ENCODE measurements at places on chromosomes 12 and 14.

DNA sequence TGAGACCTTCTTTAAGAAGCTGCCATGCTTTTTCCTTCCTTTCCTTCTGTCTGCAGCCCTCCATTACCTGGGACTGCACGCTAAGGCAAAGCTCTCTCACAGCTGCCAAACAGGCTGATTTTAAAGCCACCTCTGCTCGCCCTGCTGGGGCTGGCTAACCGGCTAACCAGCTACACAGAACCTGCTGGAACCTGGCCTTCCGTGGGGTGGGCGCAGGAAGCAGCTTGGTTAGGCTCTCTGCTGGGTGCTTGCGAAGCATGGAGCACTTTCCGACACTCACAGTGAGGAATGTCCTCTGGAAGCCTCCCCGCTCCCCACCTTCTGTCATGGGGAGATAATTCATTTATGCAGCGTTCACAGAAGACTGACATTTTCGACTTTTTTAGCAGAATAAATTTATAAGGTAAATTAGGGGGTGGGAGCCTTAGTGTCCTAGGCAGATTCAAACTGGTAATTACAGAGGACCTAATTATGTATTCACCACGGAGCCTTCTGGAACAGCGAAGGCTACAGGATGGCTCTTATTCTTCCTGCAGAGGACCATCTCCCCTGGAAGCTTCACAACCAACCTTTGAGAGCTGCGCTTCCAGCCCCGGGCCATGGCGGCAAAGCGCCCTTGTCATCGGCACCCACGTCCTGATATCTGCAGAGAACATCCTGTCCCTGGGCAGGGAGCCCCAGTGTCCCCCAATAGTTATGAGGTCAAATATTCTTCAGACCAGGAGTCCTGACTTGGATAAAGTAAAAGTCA lies 12.4 kb upstream of the BCL11B start:
- DNase-seq = peak; percentile 2

- DNase-seq = no peak
Measured at GRCh38 chr12:89960011-89960507, 251.4 kb upstream of the ATP2B1 start.

GRCh38 chr12:24697769-24698168 lies 251.1 kb downstream of the BCAT1 start:
- DNase-seq = no peak

- no peak for DNase-seq
Measured at GRCh38 chr12:47944685-47945340, 18.6 kb upstream of the TMEM106C start.

DNA sequence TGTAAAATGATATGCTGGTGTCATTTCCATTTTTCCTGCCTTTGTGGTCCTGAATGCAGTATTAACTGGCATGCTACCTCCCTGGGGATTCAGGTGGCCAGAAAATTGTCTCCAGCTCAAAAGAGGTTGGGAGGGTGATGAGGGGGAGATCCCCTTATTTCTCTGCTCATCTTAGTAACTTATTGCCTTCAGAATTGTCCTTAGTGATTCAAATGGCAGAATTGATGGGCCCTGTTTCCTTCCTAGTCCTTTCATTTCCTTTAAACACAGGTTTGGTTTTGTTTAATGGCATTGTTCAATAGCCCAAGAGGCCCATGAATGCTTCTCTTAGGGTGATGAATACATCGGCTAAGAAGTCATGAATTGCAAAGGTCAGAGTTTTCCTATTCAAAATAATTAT lies 207.0 kb downstream of the SLC41A2 start:
- no peak for DNase-seq

DNA sequence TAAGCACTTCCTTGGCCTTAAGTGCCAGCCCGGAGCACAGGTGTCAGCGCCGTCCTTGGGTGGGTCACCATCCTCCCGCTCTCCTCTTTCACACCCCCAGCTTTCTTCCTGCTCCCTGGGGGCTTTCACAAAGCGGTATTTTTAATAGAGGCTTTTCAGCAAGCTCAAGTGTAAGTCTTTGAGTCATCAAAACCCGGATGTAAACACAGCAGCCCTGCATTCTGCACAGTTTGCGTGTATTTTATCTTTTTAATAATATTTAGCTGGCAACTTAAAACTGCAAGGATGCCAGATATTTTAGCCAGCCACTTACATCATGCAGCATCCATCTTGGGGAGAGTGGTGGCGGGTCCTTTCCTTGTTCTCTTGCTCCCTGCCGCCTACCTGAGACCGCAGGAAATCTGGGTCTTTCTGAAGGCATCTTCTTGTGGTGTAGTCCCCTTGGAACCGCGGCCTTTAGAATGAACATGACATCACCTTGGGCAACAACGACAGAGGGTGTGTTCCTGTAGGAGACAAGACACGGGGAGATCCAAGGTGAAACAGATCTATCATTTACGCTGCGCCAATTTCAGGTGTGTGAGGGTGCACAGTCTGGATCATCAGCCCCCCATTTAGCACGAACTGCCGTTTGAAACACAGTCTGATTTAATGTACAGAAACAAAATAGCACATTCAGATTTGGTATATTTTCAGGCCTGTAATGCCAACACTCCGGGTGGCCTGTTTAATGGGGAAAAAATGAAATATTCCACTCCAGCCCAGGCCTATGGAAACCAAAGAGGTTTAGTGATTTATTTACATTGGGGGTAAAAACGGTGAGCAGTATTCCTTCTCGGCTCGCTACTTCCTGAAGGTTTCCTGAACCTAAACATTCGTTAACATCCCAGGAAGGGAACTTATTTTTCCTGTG lies 12.5 kb upstream of the IRF2BPL start:
- DNase-seq = no peak

- no peak for DNase-seq
Measured at GRCh38 chr12:84135586-84136279, 776.9 kb downstream of the SLC6A15 start.

DNA sequence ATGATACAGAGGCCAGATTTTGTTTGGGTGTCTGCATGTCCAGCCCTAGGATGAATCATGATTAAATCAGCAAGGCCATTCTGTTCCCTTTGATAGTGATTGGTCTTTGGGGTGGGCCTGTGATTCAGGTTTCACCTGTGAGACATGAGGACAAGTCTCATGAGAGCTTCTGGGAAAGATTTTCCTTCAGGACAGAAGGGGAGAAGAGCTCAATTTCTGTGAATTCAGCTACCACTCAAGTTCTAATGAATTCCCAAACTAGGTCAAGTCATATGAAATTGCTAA lies 73.4 kb downstream of the ZNF664 start:
- DNase-seq = no peak

GRCh38 chr12:1182069-1182468 lies 191.0 kb downstream of the ERC1 start:
- DNase-seq = no peak

GRCh38 chr12:111870706-111871105 lies 28.7 kb downstream of the MAPKAPK5 start:
- no peak for DNase-seq

DNA sequence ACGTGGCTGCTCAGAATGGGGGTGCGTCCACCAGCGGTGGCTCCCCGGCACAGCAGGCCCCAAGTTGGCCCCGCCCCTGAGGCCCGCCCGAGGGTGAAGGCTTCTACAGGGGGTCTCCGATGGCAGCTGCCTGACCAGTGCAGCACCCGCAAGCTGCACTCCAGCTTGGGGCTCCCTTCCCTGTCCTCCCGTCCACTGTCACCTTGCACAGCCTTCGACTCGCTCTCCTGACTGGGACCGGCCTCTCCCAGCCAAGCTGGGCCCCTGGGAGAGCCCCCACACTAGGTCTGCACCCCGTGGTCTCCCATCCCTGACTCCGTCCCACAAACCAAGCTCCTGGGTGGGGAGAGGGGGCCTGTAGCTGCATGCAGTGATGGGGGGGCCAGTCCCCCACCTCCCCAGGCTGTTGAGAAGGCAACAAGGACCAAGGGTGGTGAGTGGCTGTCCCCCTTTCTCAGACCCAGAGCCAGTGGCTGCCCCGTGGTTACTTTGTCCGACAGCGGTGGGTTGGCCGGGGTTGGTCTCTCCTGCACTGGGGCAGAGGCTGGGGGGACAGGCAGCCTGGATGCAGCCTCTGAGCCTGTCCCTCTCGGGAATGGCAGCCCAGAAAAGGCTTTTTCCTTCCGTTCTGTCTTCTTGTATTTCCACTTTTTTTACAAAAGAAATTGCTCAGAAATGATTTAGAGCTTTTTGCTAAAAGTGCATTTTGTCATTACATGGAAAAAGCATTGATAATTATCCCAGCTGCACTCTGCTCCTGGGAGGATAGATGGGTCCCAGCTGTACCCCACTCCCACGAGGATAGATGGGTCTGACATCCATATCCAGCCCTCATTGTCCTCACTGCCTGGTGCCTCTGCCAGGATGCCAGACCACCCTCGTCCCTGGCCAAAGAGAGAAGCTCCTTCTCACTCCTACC lies 217.0 kb downstream of the KIF26A start:
- DNase-seq = no peak

DNA sequence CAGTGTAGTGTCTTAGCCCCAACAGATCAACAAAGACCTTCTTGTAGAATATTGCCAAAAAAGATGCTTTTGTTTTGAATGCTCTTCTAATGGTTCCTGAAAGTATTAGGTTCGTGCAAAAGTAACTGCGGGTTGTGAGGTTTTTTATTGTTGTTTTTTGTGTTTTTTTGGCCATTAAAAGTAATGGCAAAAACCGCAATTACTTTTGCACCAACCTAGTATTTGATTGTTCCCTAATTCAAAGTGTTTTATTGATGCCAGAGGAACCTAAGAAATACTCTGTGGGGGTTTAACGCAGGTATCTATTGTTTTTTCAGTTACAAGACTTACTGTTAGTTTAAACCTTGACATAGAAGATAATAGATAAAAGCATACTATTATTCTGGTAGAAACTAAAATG lies 150.8 kb upstream of the DAAM1 start:
- no peak for DNase-seq
